ENCODE measurements at places on chromosomes 1 and 21.

DNA sequence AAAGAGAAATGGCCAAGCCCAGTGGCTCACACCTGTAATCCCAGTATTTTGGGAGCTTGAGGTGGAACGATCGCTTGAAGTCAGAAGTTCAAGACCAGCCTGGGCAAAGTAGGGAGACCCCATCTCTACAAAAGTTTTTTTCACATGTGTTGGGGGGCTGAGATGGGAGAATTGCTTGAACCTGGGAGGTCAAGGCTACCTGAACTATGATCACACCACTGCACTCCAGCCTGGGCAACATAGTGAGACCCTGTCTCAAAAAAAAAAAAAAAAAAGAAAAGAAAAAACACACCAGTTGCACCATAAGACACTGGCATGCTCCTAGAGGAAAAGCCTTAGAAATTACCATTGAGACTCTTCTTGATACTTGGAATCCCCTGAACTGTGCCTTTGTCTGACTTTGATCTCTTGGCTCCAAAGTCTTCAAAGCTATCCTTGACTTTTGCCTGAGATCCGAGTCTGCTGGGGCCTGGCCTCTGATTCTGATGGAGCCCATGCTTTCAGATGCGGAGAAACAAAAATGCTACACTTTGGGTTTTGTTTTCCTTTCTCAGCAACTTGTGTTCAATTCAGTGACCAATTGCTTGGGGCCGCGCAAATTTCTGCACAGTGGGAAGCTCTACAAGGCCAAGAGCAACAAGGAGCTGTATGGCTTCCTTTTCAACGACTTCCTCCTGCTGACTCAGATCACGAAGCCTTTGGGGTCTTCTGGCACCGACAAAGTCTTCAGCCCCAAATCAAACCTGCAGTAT, 33.7 kb downstream of the ATP5PO start:
- no peak for DNase-seq

GRCh38 chr1:218783131-218783530, 390.5 kb upstream of the LYPLAL1 start:
- DNase-seq = no peak

GRCh38 chr1:154848983-154849382, 21.1 kb downstream of the KCNN3 start:
- DNase-seq = no peak

DNA sequence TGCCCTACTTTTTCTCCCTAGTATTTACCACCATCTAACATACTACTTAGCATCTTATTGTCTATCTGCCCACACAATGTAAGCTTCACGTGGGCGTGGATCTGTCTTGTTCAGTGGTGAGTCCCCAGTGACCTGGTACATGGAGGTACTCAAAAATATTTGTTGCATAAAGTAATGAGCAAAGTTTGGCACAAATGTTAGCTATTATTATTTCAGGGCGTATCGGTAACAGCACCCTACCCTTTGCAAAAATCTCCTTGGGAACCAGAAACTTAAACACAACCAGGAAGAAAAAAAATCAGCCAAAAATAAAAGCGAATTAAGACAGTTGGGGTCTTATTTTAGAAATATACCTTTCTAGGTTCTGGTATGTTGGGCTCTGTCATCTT, 454 bp upstream of the NENF start:
- DNase-seq = no peak

DNA sequence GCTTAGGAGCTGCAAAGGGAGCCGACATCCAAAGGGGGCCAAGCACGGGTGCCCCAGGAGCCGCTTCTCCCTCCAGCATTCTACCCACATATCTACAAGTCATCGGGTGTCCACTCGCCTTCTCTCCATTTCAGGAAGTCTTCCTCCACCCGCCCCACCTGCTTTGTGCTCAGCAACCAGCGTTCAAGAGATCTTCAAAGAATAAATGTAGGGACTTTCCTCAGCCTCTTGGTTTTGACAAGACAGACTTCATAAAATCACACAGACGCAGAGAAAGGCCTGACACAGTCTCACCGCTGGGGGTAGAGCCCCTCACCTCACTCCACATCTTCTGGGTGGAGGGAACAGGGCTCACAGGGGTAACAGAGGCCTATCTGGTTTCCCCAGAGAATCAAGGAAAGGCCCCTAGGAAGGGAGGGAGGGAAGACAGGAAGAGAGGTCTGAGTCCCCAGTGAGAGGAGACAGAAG, 49.5 kb downstream of the SSBP3 start:
- no peak for DNase-seq

DNA sequence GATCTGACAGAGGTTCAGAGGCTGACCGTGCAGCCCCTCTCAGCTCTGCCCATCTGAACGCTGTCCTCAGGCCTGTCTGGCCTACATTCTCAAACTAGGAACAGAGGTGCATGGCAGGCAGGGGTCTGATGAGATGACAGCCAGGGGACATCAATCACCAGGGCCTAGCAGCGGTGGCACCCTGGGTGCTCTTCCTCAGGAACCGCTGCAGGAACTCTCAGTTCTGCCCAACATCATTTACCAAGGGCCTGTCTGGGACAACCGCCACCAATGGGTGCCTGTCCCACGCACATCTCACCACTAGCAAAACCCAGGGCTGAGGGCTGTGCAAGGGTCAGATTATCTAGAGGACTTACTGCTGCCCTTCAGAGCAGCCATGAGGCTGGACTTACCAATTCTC, 245.7 kb downstream of the TOMM20 start:
- no peak for DNase-seq

DNA sequence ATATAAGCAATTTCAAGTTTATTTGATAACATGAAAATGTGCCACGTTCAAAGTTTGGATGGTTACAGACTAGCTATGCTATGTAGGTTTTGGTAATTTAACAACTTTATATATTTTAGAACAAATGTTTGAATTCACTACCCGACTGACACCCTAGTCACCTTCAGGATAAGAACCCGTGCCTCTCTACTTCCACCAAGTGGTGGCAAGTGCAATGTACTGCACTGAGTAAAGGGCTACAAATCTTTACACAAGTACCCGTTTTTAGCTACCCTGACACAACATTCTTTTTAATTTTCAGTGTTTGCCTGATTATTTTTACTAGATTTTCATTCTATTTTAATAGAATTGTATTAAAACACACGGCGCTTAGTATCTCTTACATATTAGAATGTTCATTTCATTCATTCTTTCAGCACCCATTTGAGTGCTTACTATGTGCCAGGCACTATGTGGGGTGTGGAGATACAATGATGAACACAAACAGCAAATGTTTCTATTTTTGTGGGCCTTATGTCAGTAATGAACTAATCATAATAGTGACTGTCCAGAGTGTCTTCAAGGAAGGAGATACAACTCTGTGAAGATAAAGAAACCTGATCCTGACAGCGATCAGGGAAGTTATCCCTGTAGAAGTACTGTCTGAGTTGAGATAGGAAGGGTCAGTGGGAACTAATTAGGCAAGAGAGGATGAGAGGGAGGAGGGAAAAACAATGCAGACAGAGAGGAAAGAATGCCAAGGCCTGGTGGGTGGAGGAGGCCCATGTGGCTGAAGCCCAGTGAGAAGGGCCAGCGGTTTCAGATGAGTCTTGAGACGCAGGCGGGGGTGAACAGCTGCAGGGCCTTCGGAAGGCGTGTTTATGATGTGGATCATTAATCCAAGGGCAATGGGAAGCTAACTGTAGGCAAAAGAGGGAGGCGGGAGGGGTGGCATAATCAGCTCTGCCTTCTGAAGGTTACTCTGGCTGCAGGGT, 3.8 kb downstream of the LCA5L start:
- no peak for DNase-seq

DNA sequence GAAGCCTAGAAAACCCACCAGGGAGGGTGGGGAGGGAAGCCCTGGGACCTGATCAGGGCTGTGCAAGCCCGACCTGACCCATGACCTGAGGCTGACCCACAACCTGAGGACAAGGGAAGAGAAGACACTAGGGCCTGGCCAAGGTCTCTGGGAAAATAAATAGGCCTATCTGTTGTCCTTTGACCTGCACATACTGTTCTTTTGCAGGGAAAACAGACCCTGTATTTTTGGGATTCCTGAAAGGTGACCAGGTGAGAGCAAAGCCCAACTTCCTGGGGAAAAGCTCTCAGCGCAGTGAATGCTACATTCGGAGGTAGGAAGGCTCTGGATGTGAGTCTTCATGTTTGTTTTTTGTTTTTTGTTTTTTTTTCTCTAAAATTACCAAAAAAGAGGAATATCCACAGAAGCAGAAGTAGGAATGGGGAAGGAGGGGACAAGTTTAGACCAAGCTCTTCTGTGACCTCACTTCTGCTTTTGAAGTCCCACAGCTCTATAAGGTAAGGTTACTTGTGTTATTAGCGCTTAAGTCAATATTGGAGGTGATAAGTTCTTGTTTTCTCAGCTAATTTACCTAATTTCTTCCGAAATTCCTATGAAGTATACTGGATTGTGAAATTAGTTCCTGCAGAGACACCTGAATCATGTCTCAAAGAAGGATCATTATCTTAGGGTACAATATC, 26.2 kb upstream of the LYST start:
- no peak for DNase-seq

GRCh38 chr21:42806509-42807140, 72.7 kb downstream of the WDR4 start:
- DNase-seq = no peak

DNA sequence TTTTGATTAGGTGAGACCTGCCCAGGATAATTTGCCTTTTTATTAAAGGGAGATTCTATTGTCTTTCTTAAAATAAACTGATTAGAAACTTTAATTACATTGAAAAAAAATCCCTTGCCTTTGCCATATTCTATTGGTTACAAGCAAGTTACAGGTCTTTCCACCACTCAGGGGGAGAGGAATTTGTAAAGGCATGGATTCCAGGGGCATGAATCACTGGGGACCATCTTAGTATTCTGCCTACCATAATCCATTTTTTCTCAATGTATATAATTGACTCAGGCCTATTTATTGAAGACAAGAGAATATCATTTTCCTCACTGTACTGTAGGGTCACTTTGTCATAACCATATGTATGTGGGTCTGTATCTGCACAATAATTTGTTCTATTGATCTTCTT, 124.3 kb upstream of the PDE4B start:
- DNase-seq = no peak

GRCh38 chr1:14538335-14538734, 60.1 kb upstream of the KAZN start:
- no peak for DNase-seq

DNA sequence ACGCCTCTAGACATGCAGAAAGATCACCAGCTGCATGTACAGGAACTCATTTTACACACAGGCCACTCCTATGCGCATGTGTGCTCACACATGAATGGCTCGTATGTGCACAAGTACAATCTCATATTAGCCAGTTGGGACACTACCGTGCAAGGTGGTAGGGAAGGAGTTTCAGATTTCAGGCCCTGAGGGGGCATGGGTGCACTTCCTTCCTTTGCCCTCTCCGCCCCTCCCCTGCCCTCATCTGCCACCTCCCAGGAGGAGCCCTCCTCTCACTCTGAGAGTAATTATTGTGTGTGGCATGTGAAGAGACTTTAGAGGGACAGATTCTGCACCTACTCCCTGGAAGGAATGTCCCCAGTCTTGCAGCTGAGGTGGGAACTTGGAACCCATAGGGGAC, 14.8 kb downstream of the EDN2 start:
- DNase-seq = no peak

DNA sequence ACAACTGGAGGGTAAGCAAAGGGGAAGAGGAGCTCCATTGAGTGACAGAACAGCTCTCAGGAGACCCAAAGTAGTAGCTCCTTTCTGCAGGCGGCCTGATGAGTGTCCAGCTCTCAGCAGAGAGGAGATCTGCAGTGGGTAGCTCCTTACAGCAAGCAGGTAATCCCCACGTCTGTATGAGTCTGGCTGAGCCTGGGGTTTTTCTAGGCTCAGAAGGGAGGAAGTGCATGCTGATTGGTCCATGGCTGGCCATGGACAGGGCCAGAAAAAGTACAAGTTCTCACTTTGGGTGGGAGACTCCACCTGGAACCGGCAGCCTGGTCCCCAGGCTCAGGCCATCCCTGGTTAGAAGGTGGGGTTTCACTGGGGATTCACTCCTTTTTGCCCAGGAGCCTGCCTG, 50.9 kb upstream of the SCYL3 start:
- no peak for DNase-seq

DNA sequence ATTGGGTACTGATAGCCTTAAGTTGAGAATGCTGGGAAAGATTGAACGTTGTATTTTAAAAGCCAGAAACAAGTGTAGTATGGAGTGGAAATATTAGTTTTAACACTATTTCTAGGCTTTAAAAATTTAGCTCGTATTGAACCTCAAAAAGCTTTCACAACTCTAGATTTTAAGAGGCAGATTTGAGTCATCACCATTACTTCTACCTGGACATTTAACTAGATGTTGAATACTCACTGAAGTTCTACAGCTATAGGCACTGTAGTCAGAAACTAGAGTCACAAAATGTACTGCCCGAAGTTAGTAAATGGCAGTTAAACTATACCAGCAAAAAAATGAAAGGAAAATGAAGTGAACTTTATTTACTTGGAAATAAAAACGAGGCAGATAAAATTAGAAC, 96.5 kb downstream of the NEK7 start:
- DNase-seq = no peak

DNA sequence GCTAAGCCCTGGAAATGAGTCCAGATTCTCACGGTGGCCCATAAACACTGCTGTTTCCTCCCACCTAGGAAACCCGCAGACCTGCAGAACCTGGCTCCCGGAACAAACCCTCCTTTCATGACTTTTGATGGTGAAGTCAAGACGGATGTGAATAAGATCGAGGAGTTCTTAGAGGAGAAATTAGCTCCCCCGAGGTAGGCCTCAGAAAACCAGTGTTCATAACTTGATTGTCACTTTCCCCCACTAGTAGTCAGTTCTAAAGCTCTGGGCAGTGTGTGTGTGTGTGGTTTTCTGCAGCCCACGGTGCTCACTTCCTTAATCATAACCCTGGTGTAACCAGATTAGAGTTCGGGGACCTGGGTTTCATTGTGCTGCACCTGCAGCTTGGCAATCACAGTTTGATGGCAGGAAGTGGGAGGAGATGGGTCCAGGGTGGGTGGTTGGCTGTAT, 39.1 kb downstream of the CLIC6 start:
- no peak for DNase-seq

- no peak for DNase-seq
These were observed 10.7 kb downstream of the YBX1 start for GRCh38 chr1:42692911-42693310.

GRCh38 chr1:53172426-53173128, 24.0 kb upstream of the CPT2 start:
- no peak for DNase-seq

- DNase-seq = no peak
These were observed 18.9 kb upstream of the CCT8 start for GRCh38 chr21:29092102-29092959.

- DNase-seq = no peak
These were observed 44.6 kb downstream of the MAEL start for GRCh38 chr1:167033646-167034045.

- no peak for DNase-seq
These were observed 192.9 kb downstream of the PCP4 start for GRCh38 chr21:40060083-40060677.

GRCh38 chr1:77541162-77541545, 141.3 kb downstream of the ZZZ3 start:
- DNase-seq = no peak

- no peak for DNase-seq
These were observed 9.7 kb downstream of the OR2B11 start for GRCh38 chr1:247448107-247448791.

- DNase-seq = no peak
These were observed 698.0 kb downstream of the PTPRU start for GRCh38 chr1:29934255-29934772.

GRCh38 chr1:17886838-17887441, 131.8 kb downstream of the ACTL8 start:
- no peak for DNase-seq

GRCh38 chr1:211329764-211330201, 3.1 kb downstream of the TRAF5 start:
- no peak for DNase-seq

GRCh38 chr1:209607102-209607794, 23.7 kb downstream of the CAMK1G start:
- no peak for DNase-seq

GRCh38 chr1:38576241-38576640, 283.3 kb downstream of the RRAGC start:
- no peak for DNase-seq
